ENCODE measurements at places on chromosomes 2 and 18. TPM values are rescaled to one million over a fixed set of nuclear protein-coding genes. Genes with fewer than 3 reads are reported as not detected.

- no peak overlapping the region for H3K4me3 ChIP-seq
- no peaks in the 10 kb centered on the region for H3K36me3 ChIP-seq
- H3K4me1 ChIP-seq, result no peaks in the 10 kb centered on the region
- DNase-seq, result no peak
Observed at GRCh38 chr18:39667905-39668304, 2102.3 kb upstream of the CELF4 start.

DNA sequence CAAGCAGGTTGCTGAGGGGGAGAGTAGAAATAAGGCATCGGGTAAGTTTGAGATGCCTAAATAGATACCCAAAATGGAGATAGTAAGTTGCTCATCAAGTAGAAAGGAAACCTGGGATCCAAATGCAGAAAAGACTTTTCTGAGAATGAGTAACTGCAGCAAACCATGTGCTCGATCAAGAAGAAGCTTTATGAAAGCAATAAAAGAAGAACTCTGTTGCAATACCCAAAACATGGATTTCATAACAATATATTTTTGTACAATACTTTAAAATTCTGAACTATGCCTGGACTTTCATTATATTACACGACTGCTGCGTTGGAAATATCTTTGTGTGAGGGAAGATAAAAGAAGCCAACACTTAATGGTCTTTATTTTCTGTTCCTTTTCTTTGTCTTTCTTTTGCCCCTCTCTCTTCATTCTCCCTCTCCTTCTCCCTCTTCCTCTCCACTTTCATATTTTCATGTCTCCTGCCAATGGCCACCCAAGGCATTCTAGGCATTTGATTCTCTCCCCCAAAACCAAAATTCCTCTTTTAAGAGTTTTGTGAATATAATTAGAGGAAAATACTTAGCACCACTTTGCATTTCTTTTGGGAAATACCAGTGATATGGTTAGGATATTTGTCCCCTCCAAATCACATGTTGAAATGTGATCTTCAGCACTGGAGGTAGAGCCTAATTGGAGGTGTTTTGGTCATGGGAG, 257.6 kb downstream of the MREG start:
- no peak overlapping the region for H3K27ac ChIP-seq
- DNase-seq, result no peak
- no peaks in the 10 kb centered on the region for H3K27me3 ChIP-seq
- H3K4me3 ChIP-seq, result no peak overlapping the region

GRCh38 chr2:230636684-230637271, 75.9 kb upstream of the CAB39 start:
- H3K4me3 ChIP-seq, result no peak overlapping the region
- H3K36me3 ChIP-seq, result no peaks in the 10 kb centered on the region
- H3K27me3 ChIP-seq, result no peaks in the 10 kb centered on the region
- DNase-seq, result no peak
- no peak overlapping the region for H3K27ac ChIP-seq

DNA sequence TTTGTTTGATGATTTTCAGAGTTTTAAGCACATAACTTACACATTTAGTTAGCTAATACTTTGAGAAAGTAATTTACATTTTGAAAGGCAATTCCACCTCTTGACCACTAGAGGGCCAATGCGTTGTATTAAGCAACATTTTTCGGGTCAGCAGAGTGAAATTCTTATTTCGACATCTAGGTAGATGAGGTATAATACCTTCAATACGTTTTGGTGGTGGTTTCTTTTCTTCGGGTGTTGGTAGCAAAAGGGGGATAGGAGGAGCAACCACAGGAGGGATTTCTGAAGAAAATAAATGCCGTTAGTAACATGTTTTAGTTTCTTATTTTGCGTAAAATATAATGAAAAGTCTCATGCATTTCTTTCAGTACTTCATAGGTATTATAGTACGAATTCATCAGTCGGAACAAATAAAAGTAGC, 106.3 kb downstream of the TTN start:
- peak; percentile 77 for DNase-seq
- no peaks in the 10 kb centered on the region for H3K36me3 ChIP-seq
- H3K27ac ChIP-seq, result no peak overlapping the region
- no peaks in the 10 kb centered on the region for H3K4me1 ChIP-seq
- no peak overlapping the region for H3K4me3 ChIP-seq

DNA sequence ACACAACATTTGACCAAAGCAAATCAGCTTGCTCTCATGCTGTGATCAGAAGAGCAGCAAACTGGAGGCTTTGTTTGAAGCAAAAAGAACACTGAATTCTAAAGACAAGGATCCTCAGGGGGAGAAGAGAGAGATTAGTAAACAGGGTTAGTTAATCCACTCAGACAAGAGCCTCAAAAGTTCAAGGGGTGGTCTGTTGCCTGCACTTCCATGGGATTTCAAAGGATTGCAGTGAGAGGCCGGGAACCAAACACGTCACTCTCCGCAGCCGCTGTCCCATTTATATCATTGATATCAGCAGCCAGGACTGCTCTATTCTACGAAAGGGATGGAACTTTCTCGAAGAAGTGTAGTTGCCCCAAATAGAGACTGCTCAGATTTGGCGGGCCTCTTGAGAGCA, 97.8 kb upstream of the SP3 start:
- no peaks in the 10 kb centered on the region for H3K27me3 ChIP-seq
- DNase-seq, result no peak
- H3K27ac ChIP-seq, result no peak overlapping the region
- peaks cover 19% of the 10 kb centered on the region for H3K4me1 ChIP-seq

DNA sequence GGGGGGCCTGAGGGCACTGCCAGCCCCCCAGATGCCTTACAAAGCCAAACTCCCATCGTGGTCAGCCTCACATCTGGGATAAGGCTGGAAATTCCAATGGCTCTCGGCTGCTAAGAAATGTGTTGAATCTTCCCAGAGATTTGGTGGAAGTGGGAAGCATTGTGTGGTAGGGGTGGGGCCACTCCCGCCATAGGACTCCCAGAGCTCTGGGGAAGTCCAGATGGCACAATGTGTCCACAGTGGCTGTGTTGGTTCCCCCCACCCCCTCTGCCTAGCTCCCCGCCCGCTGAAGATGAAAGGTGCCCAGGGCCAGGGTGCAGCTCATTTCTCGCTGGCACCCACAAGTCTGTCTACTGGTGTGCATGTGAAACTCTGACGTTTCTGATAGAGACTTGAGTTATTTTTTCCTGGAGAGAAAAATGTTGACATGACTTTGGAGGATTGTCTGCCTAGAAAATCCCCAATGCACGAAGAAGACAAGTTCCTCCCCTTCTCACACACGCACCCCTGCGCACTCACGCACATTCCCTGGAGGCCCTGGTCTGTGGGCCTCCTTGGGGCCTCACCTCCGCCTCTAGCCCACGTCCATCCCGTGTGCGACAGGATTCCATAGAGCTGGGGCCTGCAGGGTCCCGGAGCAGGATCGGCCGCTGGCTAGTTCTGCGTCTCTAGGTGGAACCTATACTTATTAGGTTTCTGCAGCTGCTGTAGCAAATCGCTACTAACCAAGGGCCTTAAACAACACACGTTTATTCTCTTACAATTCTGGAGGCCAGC, 199.1 kb downstream of the ZFP36L2 start:
- no peak overlapping the region for H3K4me3 ChIP-seq
- no peak for DNase-seq
- no peaks in the 10 kb centered on the region for H3K27me3 ChIP-seq
- H3K4me1 ChIP-seq, result no peaks in the 10 kb centered on the region
- no peak overlapping the region for H3K27ac ChIP-seq
- H3K36me3 ChIP-seq, result no peaks in the 10 kb centered on the region

GRCh38 chr2:133959066-133959465, 294.8 kb upstream of the MGAT5 start:
- no peak for DNase-seq
- no peak overlapping the region for H3K27ac ChIP-seq
- H3K4me3 ChIP-seq, result no peak overlapping the region
- H3K4me1 ChIP-seq, result no peaks in the 10 kb centered on the region
- H3K36me3 ChIP-seq, result no peaks in the 10 kb centered on the region
- no peaks in the 10 kb centered on the region for H3K27me3 ChIP-seq

DNA sequence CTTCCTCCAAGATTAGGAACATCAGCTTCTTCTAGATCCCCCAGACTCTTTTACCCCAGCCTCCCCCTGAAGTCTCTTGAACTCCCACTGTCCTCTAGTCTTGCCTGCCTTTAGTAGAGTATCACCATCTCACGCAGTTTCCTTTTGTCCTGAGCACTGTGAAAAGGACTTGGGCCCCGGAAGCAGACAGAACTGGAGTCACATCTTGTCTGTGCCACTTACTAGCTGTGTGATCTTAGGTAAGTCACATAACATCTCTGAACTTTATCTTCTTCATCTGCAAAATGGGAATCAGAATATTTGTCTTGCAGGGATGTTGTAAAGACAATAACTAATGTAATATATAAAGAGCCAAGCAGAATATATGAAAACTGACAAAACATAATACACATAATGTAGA, 8.4 kb upstream of the TRABD2A start:
- peaks cover 6% of the 10 kb centered on the region for H3K4me1 ChIP-seq
- no peak overlapping the region for H3K27ac ChIP-seq
- no peak overlapping the region for H3K4me3 ChIP-seq

DNA sequence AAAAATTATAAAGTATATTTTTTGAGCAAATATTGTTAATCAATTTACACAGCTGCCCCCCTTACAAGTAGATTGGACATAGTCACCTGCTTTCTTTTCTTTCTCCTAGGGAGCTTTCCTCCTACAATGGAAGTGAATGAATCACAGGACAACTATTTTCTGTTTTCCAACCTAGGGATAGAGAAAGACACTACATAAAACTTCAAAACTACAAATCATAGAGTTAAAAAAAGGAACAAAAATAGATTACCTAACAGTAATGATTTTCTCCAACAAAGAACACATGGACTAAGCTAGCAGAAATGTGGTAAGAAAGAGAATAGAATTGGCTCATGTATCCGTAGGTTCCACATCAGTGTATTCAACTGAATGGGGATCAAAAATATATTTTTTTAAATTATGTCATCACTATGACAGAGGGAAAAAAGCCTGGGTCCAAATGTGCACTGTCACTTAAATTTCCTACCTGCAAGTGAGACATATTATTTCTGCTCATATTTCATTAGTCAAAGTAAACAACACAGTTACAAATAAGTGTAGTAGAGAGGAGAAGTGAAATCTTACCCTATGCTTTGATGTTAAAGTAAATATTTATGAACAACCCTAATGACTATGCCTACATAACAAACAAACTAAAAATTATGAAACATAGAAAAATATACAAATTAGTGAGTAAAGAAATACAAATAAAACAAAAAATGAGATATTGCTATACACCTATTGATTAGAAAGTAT, 756.7 kb downstream of the SOCS6 start:
- H3K4me1 ChIP-seq, result no peaks in the 10 kb centered on the region
- H3K36me3 ChIP-seq, result peaks cover 3% of the 10 kb centered on the region
- no peak overlapping the region for H3K4me3 ChIP-seq
- H3K27me3 ChIP-seq, result no peaks in the 10 kb centered on the region

DNA sequence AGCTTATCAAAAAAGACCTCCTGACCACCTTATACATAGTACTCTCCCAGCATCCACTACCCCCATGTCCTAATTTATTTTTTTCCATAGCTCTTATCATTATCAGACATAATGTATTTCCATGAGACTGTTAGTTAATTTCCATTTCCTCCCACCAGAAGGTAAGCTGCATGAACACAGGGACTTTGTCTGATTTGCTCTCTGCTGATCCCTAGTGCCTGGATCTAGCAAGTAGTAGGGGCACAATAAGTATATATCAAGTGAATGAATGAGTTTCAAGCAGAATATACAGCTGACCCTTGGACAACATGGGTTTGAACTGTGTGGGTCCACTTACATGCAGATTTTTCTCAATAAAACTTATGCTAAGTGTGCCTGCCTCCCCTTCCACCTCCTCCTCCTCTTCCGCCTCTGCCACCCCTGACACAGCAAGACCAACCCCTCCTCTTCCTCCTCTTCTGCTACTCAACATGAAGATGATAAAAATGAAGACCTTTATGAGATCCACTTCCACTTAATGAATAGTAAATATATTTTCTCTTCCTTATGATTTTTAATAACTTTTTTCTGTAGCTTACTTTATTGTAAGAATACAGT, 53.8 kb downstream of the CTAGE1 start:
- no peaks in the 10 kb centered on the region for H3K27me3 ChIP-seq
- H3K27ac ChIP-seq, result no peak overlapping the region
- no peak for DNase-seq
- H3K4me1 ChIP-seq, result no peaks in the 10 kb centered on the region
- no peaks in the 10 kb centered on the region for H3K36me3 ChIP-seq

DNA sequence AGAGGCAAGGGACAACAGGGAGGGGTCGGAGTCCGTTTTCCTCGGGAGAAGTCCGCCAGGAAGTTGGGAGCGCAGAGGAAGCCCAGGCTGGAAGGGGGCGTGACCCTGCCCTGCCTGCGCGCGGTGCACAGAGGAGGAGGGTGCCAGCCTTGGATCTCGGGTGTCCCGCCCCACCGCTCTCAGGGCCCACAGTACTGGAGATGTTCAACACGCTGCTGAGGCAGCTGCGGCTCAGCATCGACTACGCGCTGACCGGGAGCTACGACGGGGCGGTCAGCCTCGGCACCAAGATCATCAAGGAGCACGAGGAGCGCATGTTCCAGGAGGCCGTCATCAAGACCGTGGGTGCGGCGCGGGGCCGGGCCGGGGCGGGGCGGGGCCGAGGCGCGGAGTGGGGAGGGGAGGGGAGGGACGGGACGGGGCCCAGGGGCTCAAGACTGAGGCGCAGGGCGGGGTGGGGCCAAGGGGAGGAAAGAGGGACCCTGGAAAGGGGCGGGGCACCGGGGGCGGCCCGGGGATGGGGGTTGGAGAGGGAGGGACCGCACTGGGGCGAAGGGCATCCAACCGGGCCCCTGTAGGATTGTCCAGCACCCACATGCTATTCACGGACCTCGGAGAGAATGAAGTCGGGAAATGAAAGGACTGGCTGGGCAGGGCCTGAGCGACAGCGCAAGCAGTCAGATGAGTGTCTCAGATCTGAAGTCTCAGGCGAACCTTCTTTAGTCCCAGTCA, 36.6 kb downstream of the POMC start:
- no peaks in the 10 kb centered on the region for H3K36me3 ChIP-seq
- H3K27ac ChIP-seq, result no peak overlapping the region
- peaks cover 8% of the 10 kb centered on the region for H3K4me1 ChIP-seq

DNA sequence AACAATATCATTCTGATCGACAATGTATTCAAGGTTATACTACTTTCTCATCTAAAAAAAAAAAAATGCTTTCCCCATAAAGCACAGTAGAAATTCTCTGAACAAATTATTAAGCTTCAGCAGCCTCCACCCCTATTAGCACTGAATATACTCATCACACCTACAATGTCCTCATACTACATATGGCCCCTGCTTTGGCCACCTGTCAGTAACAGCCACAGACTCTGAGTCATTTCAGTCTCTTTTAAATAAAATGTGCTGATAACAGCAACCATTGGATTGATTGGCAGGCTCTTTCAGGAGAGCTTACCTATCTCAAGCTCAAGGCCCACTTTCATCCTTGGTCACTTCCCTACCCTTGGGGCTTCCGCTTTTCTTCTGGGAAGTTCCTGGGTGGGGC, 236.7 kb downstream of the TMX3 start:
- DNase-seq, result no peak
- H3K27ac ChIP-seq, result no peak overlapping the region
- H3K4me1 ChIP-seq, result no peaks in the 10 kb centered on the region
- H3K4me3 ChIP-seq, result no peak overlapping the region
- no peaks in the 10 kb centered on the region for H3K27me3 ChIP-seq

The ODC1 gene
- total RNA-seq, result 85.5 TPM

The MSTN gene
- not detected for total RNA-seq

Measured in GM23338 (cell line).